A549 treated with CORT108297 at 1 μM for 4 hours (cell line): ENCODE measurements at places on chromosomes 13 and 19. TPM values are rescaled to one million over a fixed set of nuclear protein-coding genes. Genes with fewer than 3 reads are reported as not detected.

EHD2 gene
- 119 to 156 TPM (median 141 TPM) in 5 replicates for total RNA-seq

RXFP2 gene
- not detected in 5 replicates for total RNA-seq

CD177 gene
- 0.07 to 0.16 TPM (median 0.10 TPM) in 5 replicates for total RNA-seq

PDX1 gene
- 0.04 to 0.09 TPM (median 0.06 TPM) in 4 of 5 replicates, not detected in the other for total RNA-seq

CAMSAP3 gene
- 3.1 to 5.6 TPM (median 4.4 TPM) in 5 replicates for total RNA-seq

CLIP3 gene
- total RNA-seq, result 0.68 to 1.1 TPM (median 0.92 TPM) in 5 replicates

NANOS2 gene
- total RNA-seq, result not detected in 5 replicates

LYPD3 gene
- 0.27 to 0.62 TPM (median 0.45 TPM) in 5 replicates for total RNA-seq

ZNF540 gene
- total RNA-seq, result 0.06 to 0.17 TPM (median 0.16 TPM) in 4 of 5 replicates, not detected in the other

LRRC25 gene
- not detected in 5 replicates for total RNA-seq

ATP8B3 gene
- 1.9 to 3.1 TPM (median 2.8 TPM) in 5 replicates for total RNA-seq

F7 gene
- 0.07 to 0.15 TPM (median 0.10 TPM) in 4 of 5 replicates, not detected in the other for total RNA-seq

XPO4 gene
- 5.1 to 6.8 TPM (median 6.3 TPM) in 5 replicates for total RNA-seq

CGB5 gene
- 0.60 to 1.9 TPM (median 0.88 TPM) in 5 replicates for total RNA-seq

DDX49 gene
- total RNA-seq, result 32.4 to 48.7 TPM (median 44.7 TPM) in 5 replicates

ATP8A2 gene
- not detected in 5 replicates for total RNA-seq

BRCA2 gene
- total RNA-seq, result 3.0 to 6.8 TPM (median 3.7 TPM) in 5 replicates

NLRP4 gene
- total RNA-seq, result not detected in 5 replicates

PIK3R2 gene
- total RNA-seq, result 2.1 to 11.0 TPM (median 10.3 TPM) in 5 replicates

GARIN5A gene
- 1.8 to 2.4 TPM (median 2.0 TPM) in 5 replicates for total RNA-seq

GRIN2D gene
- total RNA-seq, result 6.3 to 11.3 TPM (median 10.6 TPM) in 5 replicates

HNRNPA1L2 gene
- total RNA-seq, result 4.7 to 6.8 TPM (median 5.3 TPM) in 5 replicates

ZNF473 gene
- total RNA-seq, result 6.8 to 11.0 TPM (median 10.0 TPM) in 5 replicates
